ENCODE measurements at places on chromosomes 11 and 22. TPM values are rescaled to one million over a fixed set of nuclear protein-coding genes. Genes with fewer than 3 reads are reported as not detected.

Gene MED19
- 30.2 TPM for total RNA-seq

Gene OR52I2
- total RNA-seq = not detected

Gene HTR3B
- not detected for total RNA-seq

Gene CD6
- total RNA-seq = not detected

Gene OR52N4
- total RNA-seq = not detected

Gene SLC3A2
- total RNA-seq = 1,022 TPM

Gene UBASH3B
- 43.2 TPM for total RNA-seq

Gene DEFB131B
- not detected for total RNA-seq

Gene CNIH2
- total RNA-seq = 2.4 TPM

Gene GRAMD4
- 23.9 TPM for total RNA-seq

Gene RPL3
- 1,798 TPM for total RNA-seq

Gene OR8D1
- not detected for total RNA-seq

Gene BEST1
- total RNA-seq = 3.0 TPM

Gene BTG4
- not detected for total RNA-seq

Gene VSTM5
- total RNA-seq = not detected

Gene APOL5
- total RNA-seq = not detected

Gene TEX54
- total RNA-seq = not detected

Gene CTSF
- 34.5 TPM for total RNA-seq

Gene SLC15A3
- not detected for total RNA-seq

Gene CSKMT
- 12.7 TPM for total RNA-seq

Gene CHRNA10
- 1.7 TPM for total RNA-seq

Gene KCNQ1
- total RNA-seq = 0.55 TPM

Gene IRAG1
- 0.05 TPM for total RNA-seq

Gene MMP7
- 33.8 TPM for total RNA-seq

Gene CCDC73
- total RNA-seq = not detected

Gene KRTAP5-7
- total RNA-seq = not detected

Gene ELFN2
- total RNA-seq = 5.9 TPM

Gene PARVA
- 25.9 TPM for total RNA-seq

Gene APOA4
- total RNA-seq = not detected

Gene PDE2A
- 1.2 TPM for total RNA-seq

Gene ANO1
- total RNA-seq = 2.7 TPM

Gene LRRC56
- total RNA-seq = 0.54 TPM

Gene MMP27
- total RNA-seq = not detected

Gene CHRDL2
- total RNA-seq = 2.9 TPM

Gene KDM4E
- total RNA-seq = not detected

Gene MN1
- 3.4 TPM for total RNA-seq

Gene SCGB1D2
- not detected for total RNA-seq

Gene TEAD1
- total RNA-seq = 84.1 TPM

Gene MORC2
- 15.1 TPM for total RNA-seq

Gene CARD18
- not detected for total RNA-seq

Gene OLFML1
- not detected for total RNA-seq

Data from A549 treated with GW870086 at 1 μM for 4 hours (cell line).